ENCODE measurements at places on chromosomes 7 and 10.

DNA sequence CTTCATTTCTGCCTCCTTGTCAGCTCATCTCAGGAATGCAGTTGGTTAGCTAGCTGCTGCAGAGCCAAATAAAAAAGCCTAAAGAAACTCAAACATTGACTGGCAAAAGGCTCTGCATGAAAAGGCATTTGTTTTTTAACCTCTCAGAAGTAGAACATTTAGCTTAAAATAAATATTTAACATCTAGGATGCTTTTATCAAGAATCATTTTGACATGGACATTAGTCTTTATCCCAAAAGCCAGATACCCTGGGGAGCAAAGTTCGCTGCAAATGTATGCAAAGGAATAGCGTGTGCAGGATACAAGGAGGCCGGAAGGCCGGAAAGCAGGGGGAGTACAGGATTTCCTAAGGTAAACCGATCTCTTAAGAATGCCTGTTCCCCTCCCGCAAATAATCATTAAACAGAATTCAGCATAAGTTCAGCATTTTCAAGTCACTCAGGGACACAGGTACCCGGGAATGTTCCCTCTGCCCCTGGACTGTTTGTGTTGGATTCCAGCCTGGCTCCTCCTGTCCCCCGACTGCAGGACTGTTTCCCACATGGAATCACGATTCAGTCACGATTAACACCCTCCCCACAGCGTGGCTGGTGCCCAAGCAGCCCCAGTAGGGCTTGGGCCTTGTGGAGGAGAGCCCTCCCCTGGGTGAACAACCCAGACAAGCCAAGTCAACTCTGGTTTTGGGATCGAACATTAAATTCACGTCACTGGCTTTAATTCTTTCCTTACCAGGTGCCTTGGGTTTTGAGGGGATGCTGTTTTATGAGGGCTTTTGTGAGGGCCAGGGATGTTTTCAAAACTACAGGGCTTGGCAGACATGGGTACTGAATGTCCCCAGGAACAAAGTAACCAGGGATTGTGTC is 97.8 kb downstream of the HIPK2 start:
- DNase-seq = no peak

- DNase-seq = no peak
These were observed 84.3 kb downstream of the CD36 start for GRCh38 chr7:80722616-80723195.

GRCh38 chr10:13823096-13823708 is 236.4 kb downstream of the PRPF18 start:
- DNase-seq = no peak

- DNase-seq = peak; percentile 31
These were observed 90.7 kb downstream of the MKI67 start for GRCh38 chr10:128035557-128035973.

DNA sequence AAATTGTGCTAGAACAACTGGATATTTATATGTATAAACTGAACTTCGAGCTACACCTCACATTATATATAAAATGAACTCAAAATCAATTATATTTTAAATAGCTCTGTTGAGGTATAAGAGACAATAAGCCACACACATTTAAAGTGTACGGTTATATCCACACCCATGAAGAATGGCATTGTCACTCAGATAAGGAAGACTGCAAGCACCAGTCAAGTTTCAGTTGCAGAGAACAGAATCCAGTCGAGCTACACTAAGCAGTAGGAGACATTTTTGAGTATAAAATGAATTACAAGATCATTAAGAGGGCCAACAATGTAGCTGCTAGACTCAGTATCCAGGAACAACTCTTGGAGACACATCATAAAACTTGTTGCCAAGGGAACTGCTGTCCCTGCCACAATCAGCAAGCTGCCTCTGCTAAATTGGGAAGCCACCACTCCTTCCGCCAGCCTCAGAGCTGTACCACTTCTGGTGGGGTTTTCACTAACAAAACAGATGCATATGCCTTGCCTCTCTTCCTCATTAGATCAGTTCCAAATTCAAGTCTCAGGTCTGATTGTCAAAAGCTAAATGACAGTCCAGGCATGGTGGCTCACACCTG is 19.6 kb upstream of the GPNMB start:
- no peak for DNase-seq

DNA sequence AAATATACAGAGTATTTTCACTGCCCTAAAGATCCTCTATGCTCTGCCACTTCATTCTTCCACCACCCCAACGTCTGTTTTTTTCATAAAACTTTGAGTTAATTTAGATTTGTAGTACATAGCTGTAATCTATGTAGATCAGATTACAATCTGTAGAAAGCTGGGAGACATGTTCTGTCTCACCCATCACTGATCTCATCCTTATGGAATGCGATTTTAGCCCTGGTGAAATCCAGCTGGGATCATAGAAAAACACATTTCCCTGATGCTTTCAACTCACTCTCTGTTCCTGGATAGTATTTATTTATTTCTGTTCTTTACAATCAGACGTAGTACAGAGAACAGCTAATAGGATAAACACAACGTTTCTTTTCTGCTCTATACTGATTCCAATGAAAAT is 521.0 kb downstream of the KIF20B start:
- DNase-seq = no peak

DNA sequence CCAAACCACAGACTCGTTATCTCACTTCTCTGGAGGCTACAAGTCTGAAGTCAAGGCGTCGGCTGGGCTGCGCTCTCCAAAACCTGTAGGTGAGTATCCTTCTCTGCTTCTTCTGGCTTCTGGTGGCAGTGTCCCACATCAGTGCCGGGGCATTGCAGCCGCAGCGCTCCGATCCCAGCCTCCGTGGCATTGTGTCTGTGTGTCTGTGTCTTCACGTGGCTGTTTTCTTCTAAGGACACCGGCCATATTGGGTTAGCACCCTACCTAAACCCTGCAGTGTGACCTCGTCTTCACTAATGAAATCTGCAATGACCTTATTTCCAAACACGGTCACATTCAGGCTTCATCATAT is 584.9 kb upstream of the COBL start:
- DNase-seq = no peak

DNA sequence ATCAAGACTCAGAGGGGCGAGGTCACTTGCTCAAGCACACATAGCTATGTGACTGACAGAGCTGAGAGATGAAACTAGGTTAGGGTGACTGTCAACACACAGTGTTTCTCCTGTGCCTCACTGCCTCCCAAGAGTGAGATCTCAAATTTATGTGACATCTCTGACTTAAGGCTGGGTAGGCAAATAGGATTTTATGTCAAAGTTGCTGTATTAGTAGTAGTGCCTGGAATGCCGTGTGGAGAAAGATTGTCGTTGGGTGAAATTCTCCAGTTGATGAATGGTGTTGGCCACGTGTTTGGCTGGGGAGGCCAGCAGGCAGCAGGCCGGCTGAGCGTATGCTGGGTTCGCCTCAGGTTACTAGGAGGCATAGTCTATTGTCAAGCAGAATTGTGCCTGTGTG is 148.3 kb upstream of the BMPER start:
- DNase-seq = no peak

DNA sequence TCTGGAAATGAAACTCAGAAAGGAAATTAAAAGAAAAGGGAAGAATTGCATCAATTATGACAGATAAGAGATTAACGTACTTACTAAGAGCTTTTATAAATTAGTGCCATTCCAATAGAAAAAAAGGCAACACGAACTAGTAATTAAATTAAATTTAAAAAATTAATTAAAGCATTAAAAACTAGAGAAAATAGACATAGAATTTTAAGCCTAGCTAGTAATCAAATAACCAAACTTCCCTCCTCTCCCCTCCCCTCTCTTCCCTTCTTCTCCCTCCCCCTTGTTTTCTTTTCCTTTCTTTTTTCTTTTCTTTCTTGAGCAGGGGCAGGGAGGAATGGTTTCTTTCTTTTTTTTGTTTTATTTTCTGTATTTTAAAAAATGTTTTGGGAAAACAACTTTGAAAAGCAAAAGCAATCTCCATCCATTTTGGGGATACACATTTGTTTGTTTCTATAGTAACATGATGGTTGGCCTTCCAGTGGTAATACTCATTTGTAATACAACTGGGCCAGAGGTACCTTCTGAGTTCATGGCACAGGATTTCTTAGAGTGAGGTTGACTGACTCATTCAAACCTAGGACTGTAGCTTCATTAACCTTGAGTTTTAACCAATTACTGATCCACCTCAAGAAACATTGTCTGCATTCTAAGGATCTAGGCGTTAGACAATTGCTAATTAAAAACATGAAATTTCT is 132.6 kb downstream of the ST7 start:
- DNase-seq = no peak

DNA sequence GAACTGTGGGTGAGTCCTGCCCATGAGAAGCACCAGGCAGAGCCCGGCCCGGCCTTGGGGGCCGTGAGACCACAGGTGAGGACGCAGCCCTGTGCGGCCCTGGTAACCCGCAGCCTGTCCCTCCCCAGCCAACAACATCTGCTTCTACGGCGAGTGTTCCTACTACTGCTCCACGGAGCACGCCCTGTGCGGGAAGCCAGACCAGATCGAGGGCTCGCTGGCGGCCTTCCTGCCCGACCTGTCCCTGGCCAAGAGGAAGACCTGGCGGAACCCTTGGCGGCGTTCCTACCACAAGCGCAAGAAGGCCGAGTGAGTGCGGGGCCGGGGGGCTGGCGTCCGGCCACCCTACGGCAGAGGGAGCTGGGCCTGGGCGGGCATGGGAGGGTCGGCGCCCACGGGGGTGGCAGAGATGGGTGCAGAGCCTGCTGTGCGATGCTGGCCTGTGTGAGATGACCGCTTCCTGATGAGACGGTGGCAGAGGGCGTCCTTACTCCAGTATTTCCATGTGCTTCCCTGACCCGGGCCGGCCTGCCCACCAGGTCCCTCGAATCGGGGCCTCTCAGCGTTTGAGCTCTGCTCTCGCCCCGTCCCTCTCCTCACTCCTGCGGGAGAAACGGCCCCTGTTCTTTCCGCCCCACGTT is 34.1 kb upstream of the FOXL3 start:
- DNase-seq = no peak

- no peak for DNase-seq
These were observed 38.0 kb downstream of the PSAP start for GRCh38 chr10:71812913-71813590.

GRCh38 chr7:86914551-86914950 is 144.9 kb downstream of the ELAPOR2 start:
- DNase-seq = no peak

DNA sequence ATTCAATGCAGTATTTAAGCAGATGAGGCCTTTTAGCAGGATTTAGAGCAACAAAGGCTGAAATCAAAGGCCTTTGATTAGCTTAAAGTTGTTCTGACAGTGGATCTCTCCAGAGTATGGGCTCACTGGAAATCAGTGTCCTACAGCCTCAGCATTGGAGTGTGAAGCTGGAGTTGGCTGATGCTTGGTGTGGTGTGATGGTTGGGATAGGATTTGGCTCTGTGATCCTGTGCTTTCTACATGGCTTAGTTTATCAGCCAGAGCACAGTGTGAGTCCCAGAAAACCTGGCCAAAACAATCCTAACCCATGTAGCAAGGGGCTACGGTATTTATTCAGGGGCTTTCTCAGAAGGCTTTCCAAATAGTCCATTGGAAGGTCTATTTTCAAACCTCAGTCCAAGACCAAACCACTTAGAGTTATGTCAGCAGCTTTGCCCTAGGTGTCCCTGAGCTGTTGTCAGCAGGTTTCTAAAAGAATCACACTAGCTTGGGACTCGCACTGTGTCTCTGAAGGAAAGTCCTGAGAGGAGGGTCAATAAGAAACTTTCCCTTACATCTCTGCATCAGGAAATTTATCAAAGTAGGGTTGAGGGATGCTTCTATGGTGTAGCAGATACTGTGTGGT is 65.4 kb upstream of the ANKRD1 start:
- DNase-seq = no peak

GRCh38 chr7:101952355-101953247 is 135.2 kb downstream of the CUX1 start:
- DNase-seq = no peak

GRCh38 chr7:757741-758163 is 30.7 kb upstream of the PRKAR1B start:
- no peak for DNase-seq

GRCh38 chr7:105315357-105315756 is 73.4 kb downstream of the SRPK2 start:
- DNase-seq = no peak

GRCh38 chr7:42856605-42856987 is 55.3 kb downstream of the C7orf25 start:
- no peak for DNase-seq

DNA sequence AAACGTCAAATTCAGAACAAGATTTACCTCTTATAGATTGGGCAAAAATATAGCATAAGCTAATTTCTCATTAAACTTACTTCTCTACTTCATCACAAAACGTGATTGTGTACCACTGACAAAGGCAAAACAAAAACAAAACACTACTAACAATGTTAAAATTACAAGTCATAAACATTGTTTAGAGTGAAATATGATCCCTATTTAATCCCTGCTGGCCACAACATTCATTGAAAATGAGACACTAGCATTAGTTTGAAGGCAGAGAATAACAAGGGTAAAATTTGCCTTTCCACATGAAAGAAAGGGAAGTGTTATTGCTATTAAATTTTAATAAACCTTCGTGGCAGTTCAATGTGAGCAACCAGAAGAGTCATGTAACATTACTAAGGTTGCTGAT is 45.0 kb downstream of the SEMA3A start:
- no peak for DNase-seq

DNA sequence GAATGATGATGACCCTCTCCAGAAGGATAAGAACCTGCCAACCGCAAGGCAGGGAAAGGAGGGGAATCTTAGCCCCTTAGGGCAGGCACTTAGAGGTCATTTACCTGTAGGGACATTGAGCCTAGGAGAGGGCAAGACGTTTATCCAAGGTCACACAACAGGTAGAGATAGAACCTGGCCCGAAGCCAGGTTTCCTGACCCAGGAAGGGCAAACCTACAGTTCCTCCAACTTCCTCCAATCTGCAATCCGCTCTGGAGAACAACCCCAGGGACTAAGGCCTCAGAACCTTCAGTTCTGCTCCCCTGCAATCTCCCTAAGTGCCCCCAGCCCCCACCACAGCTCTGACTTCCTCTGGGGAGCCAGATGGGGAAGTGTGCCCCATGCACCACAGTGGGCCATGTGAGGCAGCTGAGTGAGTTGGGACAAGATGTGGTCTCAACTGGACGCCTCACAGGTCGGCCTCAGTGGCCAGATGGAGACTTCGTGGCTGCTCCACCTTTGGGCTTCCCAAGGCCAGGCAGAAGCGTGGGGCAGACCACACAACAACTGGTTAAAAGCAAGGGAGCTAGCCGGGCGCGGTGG is 1.4 kb upstream of the PSAP start:
- no peak for DNase-seq

DNA sequence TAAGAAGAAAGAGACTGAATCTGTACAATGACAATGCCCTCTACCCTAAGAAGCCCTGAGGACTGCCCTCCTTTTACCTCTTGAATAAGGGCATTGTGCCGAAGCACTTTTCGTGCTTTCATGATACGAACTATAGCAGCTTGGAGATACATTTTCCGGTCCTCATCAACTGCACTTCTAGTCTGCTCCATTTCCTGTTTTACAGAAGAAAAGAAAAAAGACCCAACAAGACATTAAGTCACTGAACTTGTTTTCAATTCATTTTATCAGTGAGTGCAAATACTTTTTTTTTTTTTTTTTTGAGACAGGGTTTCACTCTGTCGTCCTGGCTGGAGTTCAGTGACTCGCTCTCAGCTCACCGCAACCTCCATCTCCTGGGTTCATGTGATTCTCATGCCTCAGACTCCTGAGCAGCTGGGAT is 78.4 kb downstream of the CUL2 start:
- DNase-seq = no peak

- no peak for DNase-seq
These were observed 69.3 kb downstream of the TNS3 start for GRCh38 chr7:47512481-47513176.

Data from stimulated activated naive B cell treated with anti-CD40 and anti-IgM and Interleukin-4, amounts not matched to agents 10 μg/mL and 1 μg/mL and 100 μg/mL, for 72 hours (primary cell).